Colonic mucosa (tissue), 4 donors: ENCODE measurements at places on chromosomes 5 and 9.

GRCh38 chr5:14006823-14007520 lies 62.5 kb upstream of the DNAH5 start:
- no peaks in the 10 kb centered on the region for H3K36me3 ChIP-seq
- no peak overlapping the region for H3K27ac ChIP-seq
- no peak overlapping the region for H3K4me3 ChIP-seq
- no peaks in the 10 kb centered on the region for H3K27me3 ChIP-seq
- no peaks in the 10 kb centered on the region for H3K4me1 ChIP-seq
- DNase-seq: no peak

DNA sequence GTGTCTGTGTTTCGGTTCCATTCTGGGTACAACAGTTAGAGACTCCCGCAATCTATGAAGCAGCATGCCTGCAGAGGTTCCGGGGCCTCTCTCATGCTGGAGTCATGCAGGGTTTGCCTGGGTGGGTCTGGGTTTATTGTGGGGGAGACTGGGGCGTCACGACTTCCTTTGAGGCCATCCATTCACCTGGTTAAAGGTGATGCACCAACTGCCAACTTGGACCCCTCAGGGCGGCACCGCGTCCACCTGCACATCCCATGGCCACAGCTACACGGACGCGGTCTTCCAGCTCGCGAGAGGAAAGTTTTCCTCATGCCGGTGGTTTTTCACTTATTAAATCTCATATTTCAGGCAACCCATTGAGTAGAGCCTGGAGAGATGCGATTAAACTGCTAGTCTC lies 30.9 kb upstream of the IRX4 start:
- no peaks in the 10 kb centered on the region for H3K36me3 ChIP-seq
- H3K4me1 ChIP-seq: no peaks in the 10 kb centered on the region
- H3K27me3 ChIP-seq: no peaks in the 10 kb centered on the region
- H3K27ac ChIP-seq: no peak overlapping the region
- DNase-seq: no peak
- H3K4me3 ChIP-seq: no peak overlapping the region

- no peak overlapping the region for H3K27ac ChIP-seq
- H3K4me3 ChIP-seq: no peak overlapping the region
These were observed 58.7 kb downstream of the FBXL7 start for GRCh38 chr5:15558681-15559080.

DNA sequence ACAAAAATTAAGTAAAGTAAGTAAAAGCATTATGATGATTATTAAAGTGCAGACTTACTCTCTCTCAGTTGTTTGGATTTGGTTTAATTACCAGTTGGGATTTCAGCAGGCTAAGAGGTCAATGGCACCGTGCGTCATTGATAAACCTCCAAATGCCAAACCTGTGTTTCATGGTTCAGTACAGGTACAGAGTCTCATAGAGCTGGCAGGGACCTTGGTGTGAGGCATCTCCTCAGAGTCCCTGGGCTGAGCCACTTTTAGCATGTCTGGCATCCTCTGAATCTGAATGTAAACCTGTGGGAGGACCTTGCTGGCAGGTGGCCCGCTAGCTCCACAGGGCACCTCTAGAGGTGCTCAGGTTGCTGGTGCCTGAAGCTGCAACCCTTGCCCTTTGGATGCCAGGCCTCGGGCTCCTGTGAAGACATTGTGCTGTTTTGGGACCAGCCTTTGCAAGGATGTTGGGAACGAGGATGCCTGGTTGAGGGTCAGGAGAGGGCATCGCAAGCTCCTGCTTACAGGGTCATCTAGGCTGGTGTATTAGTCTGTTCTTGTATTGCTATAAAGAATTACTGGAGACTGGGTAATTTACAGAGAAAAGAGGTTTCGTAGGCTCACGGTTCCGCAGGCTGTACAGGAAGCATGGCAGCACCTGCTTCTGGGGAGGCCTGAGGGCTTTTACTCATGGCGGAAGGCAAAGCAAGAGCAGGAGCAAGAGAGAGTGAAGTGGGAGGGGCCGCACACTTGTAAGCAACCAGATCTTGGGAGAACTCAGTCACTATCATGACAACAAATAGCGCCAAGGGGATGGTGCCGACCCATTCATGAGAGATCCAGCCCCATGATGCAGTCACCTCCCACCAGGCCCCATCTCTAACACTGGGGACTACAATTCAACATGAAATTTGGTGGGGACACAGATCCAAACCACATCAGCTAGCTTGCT lies 14.9 kb upstream of the STC2 start:
- no peak overlapping the region for H3K4me3 ChIP-seq
- H3K36me3 ChIP-seq: no peaks in the 10 kb centered on the region
- no peaks in the 10 kb centered on the region for H3K27me3 ChIP-seq
- H3K4me1 ChIP-seq: no peaks in the 10 kb centered on the region
- no peak overlapping the region for H3K27ac ChIP-seq
- DNase-seq: no peak

DNA sequence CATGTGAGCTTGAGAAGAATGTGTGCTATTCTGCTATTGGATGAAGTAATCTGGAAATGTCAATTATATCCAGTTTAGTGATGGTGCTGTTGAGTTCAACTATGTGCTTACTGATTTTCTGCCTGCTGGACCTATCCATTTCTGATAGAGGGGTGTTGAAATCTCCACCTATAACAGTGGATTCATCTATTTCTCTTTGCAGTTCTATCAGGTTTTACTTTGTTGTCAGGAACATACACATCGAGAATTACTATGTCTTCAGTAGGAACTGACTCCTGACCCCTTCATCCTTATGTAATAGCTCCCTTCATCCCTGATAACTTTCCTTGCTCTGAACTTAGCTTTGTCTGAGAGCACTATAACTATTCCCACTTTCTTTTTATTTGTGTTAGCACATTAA lies 16.7 kb upstream of the CDC14B start:
- no peak overlapping the region for H3K27ac ChIP-seq
- no peaks in the 10 kb centered on the region for H3K4me1 ChIP-seq
- H3K36me3 ChIP-seq: no peaks in the 10 kb centered on the region
- DNase-seq: no peak

- H3K36me3 ChIP-seq: no peaks in the 10 kb centered on the region
- no peak overlapping the region for H3K27ac ChIP-seq
- no peak overlapping the region for H3K4me3 ChIP-seq
- H3K4me1 ChIP-seq: no peaks in the 10 kb centered on the region
These were observed 31.0 kb upstream of the ALDH1B1 start for GRCh38 chr9:38361473-38361850.

GRCh38 chr9:38274800-38275199 lies 117.7 kb upstream of the ALDH1B1 start:
- no peak overlapping the region for H3K4me3 ChIP-seq
- H3K36me3 ChIP-seq: no peaks in the 10 kb centered on the region
- no peaks in the 10 kb centered on the region for H3K27me3 ChIP-seq
- no peaks in the 10 kb centered on the region for H3K4me1 ChIP-seq
- DNase-seq: no peak

DNA sequence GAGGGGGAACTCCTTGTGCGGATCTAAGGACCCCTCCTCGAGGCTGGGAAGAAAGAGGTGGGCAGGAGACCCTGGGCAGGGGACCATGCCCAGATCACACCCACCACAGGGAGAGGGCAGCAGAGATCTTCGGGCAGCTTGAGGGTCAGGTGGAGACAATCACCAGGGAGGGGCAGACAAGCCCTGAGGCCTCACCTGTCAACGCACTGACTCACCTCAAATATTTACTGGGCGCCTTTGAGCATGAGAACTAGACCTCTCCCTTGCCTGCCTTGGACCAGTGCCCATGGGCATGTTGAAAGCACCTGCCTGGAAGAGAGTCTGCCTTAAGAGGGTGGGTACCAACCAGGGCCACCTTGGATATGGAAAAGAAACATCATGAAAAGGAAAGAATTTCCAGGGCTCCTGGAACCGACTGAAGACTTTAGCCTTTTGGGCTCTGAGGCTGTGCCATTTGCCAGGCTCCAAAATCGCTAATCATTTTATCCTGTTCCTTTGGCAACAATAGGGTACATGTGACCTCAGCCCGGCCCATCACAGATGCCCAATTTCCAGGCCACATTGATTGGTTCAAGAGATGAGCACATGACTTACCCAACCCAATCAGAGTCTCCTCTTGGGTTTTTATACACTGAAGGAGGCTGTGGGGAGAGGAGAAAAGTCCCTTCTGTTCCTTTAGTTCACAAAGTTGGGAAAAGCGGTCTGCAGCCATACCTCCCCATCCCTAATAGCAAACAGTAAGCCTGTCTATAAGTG lies 10.4 kb upstream of the SPINK4 start:
- H3K4me3 ChIP-seq: no peak overlapping the region
- no peaks in the 10 kb centered on the region for H3K27me3 ChIP-seq
- H3K4me1 ChIP-seq: no peaks in the 10 kb centered on the region
- DNase-seq: peak; percentile 97
- peak overlapping the region; percentile 77 for H3K27ac ChIP-seq

GRCh38 chr9:36021968-36022367 lies 14.7 kb upstream of the RECK start:
- no peaks in the 10 kb centered on the region for H3K4me1 ChIP-seq
- no peak for DNase-seq
- H3K36me3 ChIP-seq: no peaks in the 10 kb centered on the region

GRCh38 chr5:169978714-169979113 lies 1.6 kb downstream of the INSYN2B start:
- H3K27ac ChIP-seq: no peak overlapping the region
- H3K4me3 ChIP-seq: no peak overlapping the region
- no peak for DNase-seq
- H3K4me1 ChIP-seq: no peaks in the 10 kb centered on the region

GRCh38 chr5:36156619-36157018 lies 4.7 kb downstream of the SKP2 start:
- H3K4me3 ChIP-seq: no peak overlapping the region
- no peaks in the 10 kb centered on the region for H3K27me3 ChIP-seq
- no peaks in the 10 kb centered on the region for H3K4me1 ChIP-seq
- DNase-seq: no peak

DNA sequence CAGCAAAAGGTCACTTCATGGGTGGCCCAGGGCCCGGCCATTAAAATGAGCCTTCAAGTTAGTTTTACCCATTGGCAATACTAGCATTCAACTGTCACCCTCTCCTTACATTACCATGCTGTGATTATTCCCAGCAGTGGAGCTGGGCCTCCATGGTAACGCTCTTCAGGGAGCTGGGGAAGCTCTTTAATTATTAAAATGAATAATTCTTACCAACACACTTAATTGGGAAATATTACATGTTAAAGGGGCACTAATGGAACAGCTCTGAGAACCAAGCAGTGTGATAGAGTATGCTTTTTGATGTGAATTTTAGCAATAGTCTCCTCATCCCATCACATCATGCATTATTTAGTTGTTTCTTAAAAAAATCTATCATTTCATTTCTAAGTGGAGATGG lies 187.2 kb downstream of the CEMIP2 start:
- no peak overlapping the region for H3K4me3 ChIP-seq
- no peak for DNase-seq
- H3K36me3 ChIP-seq: no peaks in the 10 kb centered on the region
- no peaks in the 10 kb centered on the region for H3K4me1 ChIP-seq

- no peaks in the 10 kb centered on the region for H3K4me1 ChIP-seq
- H3K27ac ChIP-seq: no peak overlapping the region
- H3K4me3 ChIP-seq: no peak overlapping the region
These were observed 112.3 kb downstream of the SLC28A3 start for GRCh38 chr9:84228130-84228720.

DNA sequence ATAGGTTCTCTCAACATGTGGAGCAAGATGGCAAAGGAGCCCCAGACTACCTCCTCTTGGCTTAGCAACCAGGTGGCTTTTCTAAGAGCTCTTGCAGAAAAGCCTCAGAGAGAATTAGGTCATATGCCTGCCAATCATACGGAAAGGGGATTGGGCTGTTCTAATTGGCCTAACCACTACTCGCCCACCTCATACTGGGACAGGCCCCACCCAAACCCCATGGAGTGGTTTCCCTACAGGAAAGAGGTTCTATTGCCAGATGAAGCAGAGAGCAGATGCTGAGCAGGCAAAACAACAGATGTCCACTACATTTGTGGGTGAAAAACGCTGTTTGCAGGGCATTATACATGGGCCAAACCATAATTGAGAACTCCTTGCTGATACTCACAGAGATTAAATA lies 29.0 kb downstream of the ABLIM3 start:
- DNase-seq: no peak
- no peak overlapping the region for H3K27ac ChIP-seq
- H3K27me3 ChIP-seq: no peaks in the 10 kb centered on the region
- no peaks in the 10 kb centered on the region for H3K36me3 ChIP-seq
- no peaks in the 10 kb centered on the region for H3K4me1 ChIP-seq

DNA sequence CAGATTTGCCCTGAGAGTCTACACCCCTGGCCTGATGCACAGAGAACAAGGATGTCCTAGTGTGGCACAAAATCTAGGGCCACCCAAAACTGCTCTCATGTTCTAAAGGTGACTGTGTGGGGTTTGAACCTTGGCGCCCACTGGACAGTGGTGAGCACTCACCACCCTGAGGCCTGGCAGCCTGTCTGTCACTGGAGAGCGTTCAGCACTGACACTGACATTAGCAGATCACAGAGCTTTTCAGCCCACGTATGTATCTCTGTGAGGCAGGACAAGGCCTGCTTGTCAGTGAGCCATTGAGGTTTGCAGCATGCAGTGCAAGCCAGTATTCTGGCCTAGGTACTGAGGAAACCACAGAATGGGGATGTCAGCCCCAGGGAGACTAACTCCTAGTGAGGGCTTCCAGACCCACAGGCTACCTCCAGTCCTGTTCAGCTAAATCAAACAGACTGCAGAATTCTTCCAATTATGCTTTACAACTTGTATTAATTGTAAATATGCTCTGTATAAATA lies 38.9 kb upstream of the SLC2A8 start:
- H3K4me3 ChIP-seq: no peak overlapping the region
- no peak for DNase-seq
- no peaks in the 10 kb centered on the region for H3K27me3 ChIP-seq
- no peaks in the 10 kb centered on the region for H3K36me3 ChIP-seq
- no peak overlapping the region for H3K27ac ChIP-seq

DNA sequence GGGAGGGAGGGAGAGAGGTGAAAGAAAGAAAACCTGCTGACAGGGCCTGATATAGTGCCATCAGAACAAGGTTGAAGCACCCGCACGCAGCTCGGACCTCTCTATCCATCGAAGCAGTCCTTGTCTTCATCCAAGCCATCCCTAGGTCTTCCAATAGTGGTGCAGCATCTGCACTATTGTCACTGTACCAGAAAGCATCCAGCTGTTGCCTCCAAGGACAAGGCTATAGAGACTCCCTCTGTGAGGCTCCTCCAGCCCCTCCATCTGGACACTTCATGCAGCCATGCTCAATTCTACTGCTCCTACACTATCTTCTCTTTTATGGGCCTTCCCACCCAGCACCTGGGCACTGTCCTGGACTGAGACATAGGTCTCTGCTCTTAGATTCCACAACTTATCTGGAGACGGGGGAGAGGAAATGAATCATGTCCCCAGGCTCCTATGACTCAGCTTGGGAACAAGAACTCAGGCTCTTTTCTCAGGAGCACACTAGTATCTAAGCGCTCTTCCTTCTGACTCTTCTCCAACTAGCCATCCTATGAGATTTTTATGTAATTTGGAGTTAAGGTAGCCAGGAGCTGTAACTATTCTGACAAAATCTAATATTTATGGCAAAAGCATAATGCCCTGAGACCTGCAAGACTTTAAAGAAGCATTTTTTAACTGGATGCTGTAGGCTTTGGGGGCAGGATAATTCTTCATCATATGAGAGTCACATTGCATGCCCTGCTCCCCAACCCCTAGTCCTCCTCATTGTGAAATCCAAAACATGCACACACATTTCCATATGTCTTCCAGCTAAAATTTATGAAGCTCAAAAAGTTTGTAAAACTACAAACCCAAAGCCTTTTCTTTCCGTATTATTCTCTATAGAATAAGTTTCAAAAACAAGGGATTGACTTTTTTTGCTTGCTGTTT lies 446.8 kb downstream of the CCDC171 start:
- H3K36me3 ChIP-seq: no peaks in the 10 kb centered on the region
- no peak for DNase-seq
- no peaks in the 10 kb centered on the region for H3K27me3 ChIP-seq

GRCh38 chr5:180331647-180331950 lies 21.5 kb downstream of the GFPT2 start:
- no peak for DNase-seq
- H3K4me3 ChIP-seq: no peak overlapping the region
- H3K27ac ChIP-seq: no peak overlapping the region
- no peaks in the 10 kb centered on the region for H3K27me3 ChIP-seq
- no peaks in the 10 kb centered on the region for H3K4me1 ChIP-seq
